ENCODE measurements at places on chromosomes 7 and 10.

DNA sequence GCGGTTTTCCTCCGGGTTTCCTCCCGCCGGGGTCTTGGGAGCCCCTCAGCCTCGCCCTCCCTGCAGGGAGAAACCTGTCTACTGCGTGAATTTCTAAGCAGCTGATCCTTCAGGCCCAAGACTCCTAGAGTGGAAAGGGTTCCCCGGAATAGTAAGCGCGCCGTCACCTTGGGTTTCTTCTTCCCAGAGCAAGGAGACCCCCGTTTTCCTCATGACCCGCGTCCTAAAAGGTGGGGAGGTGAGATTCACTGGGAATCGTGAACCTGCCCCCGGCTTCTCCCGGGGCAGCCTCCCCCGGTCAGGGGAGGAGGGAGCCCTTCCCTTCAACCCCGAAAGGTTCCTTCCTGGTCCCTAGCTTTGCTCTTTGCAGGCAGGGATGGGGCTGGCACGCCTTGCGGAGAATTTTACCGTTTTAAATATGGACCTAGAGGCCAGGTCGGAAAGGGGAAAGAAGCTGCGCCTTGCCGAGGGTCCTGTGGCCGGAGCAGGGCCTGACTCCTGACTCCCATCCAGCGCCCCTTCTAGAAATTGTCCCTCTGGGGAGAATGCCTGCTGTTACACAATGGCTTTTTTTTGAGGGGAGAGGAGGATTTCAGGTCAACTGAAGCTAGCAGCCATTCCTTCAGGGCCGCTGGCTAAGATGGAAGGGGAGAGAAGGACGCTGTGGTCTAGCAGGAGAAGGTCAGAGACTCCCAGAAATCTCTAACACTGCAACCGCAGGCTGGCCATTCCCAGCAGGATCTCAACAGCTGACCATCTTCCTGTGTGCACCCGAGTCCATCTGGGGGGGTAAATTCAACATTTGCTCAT is 11.6 kb upstream of the MNX1 start:
- H3K27me3 ChIP-seq: peaks cover 78% of the 10 kb centered on the region
- no peak overlapping the region for H3K27ac ChIP-seq
- H3K36me3 ChIP-seq: no peaks in the 10 kb centered on the region
- DNase-seq: no peak

- no peak for DNase-seq
- no peak overlapping the region for H3K27ac ChIP-seq
- H3K27me3 ChIP-seq: peaks cover 13% of the 10 kb centered on the region
- peaks cover 15% of the 10 kb centered on the region for H3K4me1 ChIP-seq
- no peak overlapping the region for H3K4me3 ChIP-seq
These were observed 232.4 kb downstream of the AHR start for GRCh38 chr7:17530741-17531421.

DNA sequence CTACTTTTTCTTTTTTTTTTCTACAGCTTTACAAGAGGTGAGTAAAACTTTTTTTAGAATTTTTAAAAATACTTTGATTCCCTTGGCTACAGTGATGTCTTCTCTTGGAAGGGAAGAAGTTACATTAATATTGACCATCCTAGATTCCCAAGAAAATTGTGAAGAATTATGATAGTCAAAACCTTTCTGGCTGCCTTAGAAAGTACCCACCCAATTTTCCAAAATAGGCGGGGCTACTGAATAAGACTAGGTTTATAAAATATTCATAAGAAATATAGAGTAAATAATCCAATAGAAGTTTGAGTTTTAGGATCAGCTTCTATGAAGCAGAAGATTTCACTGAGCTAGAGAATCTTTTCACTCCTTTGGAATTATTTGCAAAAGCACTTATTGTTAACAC is 3.0 kb downstream of the COL1A2 start:
- H3K27me3 ChIP-seq: peaks cover 10% of the 10 kb centered on the region
- H3K27ac ChIP-seq: no peak overlapping the region
- H3K36me3 ChIP-seq: no peaks in the 10 kb centered on the region
- no peak overlapping the region for H3K4me3 ChIP-seq
- peaks cover 17% of the 10 kb centered on the region for H3K4me1 ChIP-seq

GRCh38 chr10:33117816-33118215 is 159.8 kb upstream of the ITGB1 start:
- peaks cover 47% of the 10 kb centered on the region for H3K4me1 ChIP-seq
- H3K36me3 ChIP-seq: peaks cover 7% of the 10 kb centered on the region

Data from activated CD8-positive, alpha-beta T cell treated with anti-CD3 and anti-CD28 coated beads, Interleukin-2, amount 10 ng/mL, durations not matched to agents 7 days and 5 days (primary cell).